ENCODE measurements at places on chromosomes 7 and 10.

GRCh38 chr7:71829515-71829914, 582.6 kb downstream of the CALN1 start:
- no peak for DNase-seq

DNA sequence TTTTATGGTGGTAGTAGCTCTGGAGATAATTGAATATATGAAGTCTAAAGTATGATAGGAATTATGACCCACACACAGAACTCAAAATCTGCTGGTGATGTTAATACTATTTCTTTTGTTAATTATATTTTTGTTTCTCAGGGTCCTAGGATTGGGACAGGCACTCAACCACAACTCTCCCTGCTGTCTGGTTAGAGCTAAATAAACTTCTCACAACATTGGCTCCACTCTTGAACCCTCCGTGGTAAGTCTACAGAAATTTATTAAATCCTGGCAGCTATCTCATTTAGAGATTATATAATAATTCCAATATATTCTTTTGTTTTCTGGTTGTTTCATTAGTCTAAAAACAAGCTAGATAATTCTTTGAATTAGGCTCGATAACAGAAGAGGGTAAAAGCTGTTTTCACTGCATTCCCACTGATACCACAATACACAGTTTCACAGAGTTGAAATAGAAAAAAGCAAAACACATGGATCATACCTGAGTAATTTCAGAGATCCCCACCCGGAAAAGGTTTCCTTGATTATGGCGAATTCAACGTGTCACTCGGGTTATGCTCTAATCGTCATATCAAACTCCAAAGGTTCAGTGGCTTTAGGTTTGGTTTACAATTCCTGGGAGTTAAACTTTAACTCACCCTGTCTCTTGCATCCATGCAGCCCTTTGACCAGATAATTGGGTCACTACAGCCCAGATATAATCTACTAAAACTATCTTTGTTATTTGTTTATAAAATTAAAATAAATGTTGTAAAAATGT, at the start of gene A1CF:
Gene A1CF (minus strand): TSS at position 531 of the 763 bp plus-strand sequence. CDS start 25,687 bp downstream, outside the sequence.
- DNase-seq: no peak

- DNase-seq: no peak
Measured at GRCh38 chr7:55423277-55423711, 58.2 kb downstream of the LANCL2 start.

DNA sequence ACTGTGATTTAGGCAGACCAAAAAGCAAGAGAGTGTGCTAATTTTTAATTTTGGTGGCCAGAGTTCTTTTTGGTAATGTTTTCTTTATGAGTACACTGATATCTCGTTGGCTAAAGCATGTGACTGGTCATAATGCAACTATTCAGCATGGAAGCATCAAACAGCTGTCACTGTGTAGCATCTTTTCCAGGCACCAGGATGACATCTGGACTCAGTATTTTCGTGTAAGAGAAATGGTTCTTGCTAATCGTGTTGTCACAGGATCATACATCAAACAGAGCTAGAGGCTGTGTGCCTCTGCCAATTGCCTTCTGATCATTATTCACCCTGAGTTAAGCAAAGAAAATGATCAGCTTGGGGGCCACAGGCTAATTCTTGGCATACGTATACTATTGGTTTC, 118.9 kb downstream of the SND1 start:
- no peak for DNase-seq

DNA sequence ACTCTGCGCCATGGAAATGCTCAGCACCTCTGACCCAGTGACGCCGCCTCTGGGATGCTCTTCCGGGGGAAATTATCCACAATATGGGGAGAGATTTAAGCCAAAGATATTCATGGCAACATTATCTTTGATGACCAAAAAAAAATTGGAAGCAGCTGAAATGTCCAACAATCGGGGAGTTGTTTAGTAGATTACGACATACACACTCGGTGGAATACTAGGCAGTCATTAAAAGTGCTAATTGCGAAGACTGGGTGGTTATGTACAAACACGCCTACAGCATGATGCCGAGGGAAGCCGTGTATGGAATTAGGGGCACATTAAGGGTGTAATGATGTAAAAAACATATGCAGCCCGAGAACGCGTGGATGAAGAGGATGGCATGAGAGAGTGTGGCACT, 75.2 kb downstream of the UNCX start:
- DNase-seq: no peak

- DNase-seq: no peak
Measured at GRCh38 chr7:24786941-24787340, 29.7 kb upstream of the GSDME start.

DNA sequence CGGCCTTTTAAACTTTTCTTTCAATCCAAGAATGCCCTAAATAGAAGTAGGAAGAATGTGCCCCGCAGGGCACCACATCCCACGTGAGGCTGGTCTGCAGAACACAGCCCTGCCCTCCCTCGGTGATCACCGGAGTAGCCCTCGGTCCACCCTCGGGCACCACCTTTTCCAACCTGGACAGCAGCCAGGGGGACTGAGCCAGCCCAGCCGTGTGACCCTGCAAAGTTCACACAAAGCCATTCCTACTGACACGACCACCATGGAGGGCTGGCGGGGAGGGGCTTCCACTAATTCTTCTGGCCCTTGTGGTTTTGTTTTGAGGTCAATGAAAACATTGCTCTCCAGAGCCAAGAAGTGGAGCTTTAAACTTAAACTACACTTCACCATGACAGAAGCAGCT, 132.2 kb downstream of the TCERG1L start:
- no peak for DNase-seq

- no peak for DNase-seq
Measured at GRCh38 chr10:52491246-52491995, 177.3 kb downstream of the DKK1 start.

DNA sequence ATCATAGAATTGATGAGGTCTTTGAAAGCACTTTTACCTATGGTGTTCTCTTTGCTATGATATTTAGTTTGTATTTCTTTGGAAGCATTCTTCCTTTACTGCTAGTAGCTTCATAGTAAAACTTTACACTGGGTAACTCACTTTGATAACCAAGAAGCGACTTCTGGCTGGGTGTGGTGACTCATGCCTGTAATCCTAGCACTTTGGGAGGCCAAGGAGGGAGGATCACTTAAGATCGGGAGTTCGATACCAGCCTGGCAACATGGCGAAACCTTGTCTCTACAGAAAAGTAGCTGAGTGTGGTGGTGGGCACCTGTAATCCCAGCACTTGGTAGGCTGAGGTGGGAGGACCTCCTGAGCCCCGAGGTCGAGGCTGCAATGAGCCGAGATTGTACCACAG, 36.2 kb downstream of the CCDC126 start:
- no peak for DNase-seq

DNA sequence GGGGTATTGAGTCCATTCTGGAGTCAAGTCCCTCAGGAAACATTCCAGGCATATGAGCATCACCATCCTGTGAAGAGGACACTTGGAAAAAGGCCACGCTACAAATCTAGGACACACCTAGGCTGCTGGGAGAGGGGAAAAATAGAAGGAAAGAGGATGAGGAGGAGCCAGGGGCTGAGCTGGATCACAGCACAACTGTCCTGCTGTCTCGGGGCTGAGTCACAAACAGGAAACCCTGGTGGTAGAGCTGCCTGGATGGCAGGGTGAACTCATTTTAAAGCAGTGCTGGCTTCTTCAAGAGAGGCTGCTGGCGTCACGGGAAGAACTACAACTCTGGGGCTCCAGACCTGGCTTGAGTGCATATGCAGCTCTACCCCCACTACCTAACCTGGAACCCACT, 151.5 kb downstream of the RNF216 start:
- no peak for DNase-seq

GRCh38 chr10:89552213-89552612, 16.8 kb upstream of the SLC16A12 start:
- no peak for DNase-seq
